ENCODE measurements at places on chromosomes 11 and 22.

DNA sequence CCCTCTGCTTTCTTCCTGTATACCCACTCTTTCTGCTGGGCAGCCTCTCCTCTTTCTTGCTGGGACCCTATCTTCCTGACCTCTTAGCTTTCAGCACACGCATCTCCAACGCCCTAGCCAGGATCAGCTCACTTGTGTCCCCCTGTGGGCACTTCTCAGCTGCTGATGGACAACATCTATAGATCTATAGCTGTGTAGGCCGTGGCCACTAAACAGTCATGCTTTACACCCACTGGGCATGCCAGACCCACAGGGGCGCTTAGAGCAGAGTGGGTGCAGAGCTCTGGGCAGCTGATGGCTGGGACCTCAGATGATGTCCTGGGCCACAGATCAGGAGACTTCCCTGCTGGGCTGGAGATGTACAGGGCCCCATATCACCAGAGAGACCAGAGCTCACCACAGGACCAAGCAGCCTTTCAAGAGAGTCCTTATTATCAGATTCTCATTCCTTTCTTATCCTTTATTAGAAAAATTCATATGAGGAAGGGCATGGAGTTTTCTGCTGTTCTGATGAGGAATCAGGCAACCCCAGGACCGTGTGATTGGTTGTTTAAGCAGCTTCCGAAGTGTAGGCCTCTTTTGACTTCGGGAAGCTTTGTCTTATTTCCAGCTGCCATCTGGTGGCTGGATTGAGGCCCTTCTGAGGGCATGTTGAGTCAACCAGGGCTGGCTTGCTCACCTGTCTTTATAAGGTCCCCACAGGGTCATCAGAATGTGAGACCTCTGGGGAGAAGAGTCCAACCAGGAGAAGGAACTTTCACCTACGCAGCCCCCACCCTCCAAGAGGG is 60.5 kb downstream of the OSBP2 start:
- no peak for DNase-seq

- no peak for DNase-seq
Measured at GRCh38 chr11:40202589-40203270, 1256.7 kb downstream of the LRRC4C start.

- no peak for DNase-seq
Measured at GRCh38 chr11:58394195-58394594, 12.5 kb downstream of the OR5B3 start.

DNA sequence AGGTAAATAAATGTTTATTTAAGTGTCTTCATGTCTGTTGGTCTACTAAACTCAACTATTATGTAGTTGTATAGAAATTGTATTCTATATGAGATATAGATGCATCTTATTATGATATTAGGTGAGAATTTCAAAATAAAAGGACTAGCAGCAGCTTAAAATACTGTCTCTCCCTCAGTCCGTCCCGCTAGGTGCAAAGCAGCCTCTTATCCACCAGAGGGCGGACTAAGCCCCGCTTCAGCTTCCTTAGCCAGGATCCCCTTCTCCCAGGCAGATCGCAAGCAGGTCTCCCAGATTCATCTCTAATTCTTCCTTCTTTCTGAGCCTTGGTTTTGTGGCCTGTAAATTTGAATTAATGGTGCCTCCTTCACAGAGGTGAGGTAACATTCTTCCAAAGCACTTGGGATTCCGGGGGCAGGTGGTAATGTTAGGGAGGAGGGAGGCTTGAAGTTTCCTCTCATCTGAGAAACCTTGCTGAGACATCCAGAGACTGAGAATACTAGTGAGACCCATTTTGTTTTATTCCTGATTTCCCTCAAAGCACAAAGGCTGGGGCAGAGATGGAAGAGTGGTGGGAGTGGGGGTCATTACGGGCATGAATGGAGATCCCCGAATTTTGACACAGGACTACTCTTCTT is 13.5 kb upstream of the INSC start:
- no peak for DNase-seq

DNA sequence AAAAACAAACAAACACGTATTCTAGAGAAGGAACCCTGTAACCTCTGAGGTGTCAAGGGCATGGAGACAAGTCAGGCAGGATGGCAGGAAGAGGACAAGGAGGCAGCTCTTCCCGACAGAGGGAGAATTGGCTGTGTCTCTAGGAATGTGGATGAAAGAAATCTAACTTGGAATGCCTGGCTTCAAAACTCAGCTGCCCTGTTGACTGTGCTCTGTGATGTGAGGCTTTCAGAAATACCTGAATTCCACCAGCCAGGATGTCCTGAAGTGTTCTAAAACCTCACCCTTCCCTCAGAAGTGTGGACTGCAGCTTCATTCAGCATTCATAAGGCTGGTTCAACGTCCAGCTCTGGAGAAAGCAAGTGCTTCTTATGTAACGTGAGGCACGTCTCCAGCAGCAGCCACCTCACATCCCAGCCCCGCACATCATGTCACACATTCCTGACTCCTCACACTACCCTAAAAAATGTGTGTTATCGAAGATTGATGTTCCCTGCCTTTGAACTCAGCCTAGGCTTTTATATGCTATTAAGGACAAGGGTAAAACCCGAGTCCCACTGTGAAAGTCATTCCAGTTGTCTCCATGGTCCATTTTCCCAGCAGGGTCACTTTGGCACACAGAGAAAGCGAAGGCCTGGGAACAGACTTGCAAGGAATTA is 398.9 kb downstream of the ETS1 start:
- DNase-seq, result no peak

DNA sequence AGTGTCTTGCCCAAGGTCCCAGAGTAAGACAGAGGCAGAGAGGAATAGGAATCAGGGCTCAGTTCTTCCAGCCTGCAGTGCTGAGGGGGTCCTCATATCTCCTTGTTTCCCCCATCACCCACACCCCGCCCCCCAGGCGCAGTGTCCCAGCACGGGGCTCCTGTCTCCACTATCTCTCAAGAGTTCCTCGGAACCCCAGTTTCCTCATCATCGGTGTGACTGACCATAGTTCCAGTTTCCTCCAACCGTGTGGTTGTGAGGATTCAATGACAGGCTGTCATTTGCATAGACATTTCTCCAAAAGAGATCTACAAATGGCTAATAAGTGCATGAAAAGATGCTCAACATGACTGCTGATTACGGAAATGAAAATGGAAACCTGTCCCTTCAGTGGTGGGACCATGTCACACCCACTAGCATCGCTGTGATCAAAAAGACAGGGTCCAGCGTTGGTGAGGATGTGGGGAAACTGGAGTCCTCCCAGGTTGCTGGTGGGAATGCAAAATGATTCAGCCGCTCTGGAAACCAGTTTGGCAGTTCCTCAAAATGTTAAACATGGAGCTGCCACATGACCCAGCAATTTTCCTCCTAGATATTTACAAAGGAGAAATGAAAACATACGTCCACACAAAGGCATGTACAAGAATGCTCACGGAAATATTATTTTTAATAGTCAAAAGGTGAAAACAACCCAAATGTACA is 31.8 kb upstream of the PDGFB start:
- DNase-seq, result no peak

GRCh38 chr11:59708537-59708936 is 5.1 kb downstream of the OR10V1 start:
- no peak for DNase-seq

DNA sequence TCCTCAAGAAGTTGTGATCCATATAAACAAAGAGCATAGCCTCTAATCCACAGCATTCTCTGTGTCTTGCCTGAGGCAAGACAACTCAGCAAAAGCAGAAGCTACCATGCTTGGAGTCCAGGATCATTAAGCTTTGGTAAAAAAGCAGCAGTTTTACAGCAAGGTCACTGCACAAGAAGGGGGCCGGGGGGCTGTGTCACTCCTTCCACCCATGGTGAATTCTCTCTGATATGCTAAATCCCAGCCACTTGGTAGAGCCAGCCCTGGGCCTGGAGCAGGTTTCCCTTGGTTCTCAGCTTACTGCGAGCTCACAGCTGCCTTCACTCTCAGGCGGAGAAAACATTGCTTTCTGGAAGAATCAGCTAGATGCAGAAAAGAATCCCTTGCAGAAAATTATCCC is 144.7 kb downstream of the TENM4 start:
- no peak for DNase-seq

DNA sequence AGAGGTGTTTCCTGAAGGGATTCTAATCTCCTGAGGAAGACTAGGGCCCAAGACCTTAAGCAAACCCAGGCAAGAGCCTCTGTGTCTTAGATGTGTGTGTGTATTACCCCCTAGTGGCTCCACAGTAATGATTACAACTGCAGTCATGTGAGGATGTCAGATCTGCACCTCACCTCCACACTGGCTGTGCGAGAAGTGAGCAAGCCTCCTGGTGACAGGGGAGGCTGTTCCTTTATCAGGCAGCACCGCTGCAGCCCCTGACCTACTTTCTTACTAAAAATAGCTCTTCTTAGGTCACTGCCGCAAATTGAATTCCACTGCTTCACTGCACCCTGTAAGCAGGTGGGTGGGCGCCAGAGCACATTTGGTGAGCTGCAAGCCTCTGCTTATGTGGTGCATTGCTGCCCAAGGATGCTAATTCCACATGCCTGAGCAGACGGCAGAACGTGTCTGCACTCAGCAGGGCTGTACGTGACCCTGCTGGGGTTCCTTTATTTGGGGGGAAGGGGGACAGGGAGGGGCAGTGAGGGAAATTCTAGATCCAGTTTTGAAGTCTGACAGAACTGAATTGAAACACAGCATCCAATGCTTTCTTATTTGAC is 112.4 kb downstream of the KCNC1 start:
- DNase-seq, result no peak

DNA sequence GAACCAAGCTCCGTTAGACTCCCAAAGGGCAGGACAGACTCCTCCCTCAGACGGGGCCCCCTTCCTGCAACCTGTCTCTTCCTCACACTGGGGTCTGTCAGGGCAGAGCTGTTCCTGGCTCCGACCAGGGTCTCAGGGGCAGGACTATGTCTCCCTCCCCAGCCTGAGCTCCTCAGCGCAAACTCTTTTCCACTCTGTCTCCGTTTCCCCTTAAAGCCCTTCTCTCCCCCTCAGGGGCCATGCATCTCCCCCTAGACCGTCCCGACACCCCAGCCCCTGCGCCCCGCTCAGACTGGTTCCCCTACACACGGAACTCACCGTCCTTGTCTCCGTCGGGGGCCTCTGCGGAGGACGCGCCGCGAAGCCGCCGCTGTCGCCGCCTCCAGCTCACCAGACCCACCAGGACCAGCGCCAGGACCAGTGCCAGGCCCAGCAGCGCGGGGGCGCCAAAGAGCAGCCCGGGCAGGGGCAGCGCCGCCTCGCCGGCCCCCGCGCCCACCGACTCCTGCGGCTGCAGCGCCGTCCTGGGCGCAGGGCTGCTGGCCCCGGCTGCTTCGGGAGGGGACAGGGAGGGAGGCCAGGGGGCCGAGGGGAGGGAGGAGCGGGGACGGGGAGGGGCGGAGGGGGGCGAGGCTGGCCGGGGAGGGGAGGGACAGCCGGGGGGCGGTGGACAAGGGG is 684 bp downstream of the TNFRSF13C start:
- no peak for DNase-seq

- DNase-seq, result no peak
Measured at GRCh38 chr22:41801147-41801819, 804 bp downstream of the CCDC134 start.
